ENCODE measurements at places on chromosomes 11 and 22.
A peak's percentile ranks its signal among the peaks of the same experiment; 100 is the strongest.

- no peak for DNase-seq
These were observed 812.2 kb downstream of the JRKL start for GRCh38 chr11:97201743-97202612.

DNA sequence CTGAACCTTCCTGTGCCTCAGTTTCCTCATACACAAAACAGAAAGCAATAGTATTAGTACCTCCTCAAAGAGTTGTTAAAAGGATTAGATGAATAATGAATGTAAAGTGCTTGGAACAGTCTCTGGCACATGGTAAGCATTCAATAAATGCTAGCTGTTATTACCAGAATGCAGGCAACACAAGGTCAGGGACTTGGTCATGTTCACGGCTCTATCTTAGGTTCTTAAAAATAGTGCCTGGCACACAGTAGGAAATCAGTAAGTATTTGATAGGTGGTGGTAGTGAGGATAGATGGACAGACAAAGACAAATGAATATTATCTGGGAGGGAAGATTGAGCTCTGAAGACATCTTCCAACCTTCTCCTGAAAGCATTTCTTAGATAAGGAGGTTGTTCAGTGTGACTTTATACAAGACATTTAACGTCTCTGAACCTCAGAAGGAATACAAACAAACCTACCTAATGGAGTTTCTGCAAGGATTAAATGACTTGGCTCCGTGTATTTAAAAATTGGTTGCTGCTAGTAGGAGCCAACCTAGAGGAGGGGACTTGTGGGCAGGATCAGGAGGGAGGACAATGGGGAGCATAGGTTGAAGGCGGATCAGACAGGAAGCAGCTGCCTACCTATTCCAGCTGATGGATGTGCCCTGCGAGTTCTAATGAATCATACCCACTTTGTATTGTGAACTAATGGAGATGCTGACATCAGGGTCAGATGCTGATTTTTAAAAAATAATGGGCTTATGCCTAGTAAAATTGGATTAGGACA is 94.1 kb downstream of the DBX1 start:
- DNase-seq, result no peak

GRCh38 chr22:27603800-27604144 is 197.8 kb downstream of the MN1 start:
- no peak for DNase-seq

GRCh38 chr22:47569389-47570299 is 807.2 kb downstream of the TBC1D22A start:
- DNase-seq, result no peak

GRCh38 chr22:46764779-46765485 is 2.5 kb downstream of the TBC1D22A start:
- no peak for DNase-seq

DNA sequence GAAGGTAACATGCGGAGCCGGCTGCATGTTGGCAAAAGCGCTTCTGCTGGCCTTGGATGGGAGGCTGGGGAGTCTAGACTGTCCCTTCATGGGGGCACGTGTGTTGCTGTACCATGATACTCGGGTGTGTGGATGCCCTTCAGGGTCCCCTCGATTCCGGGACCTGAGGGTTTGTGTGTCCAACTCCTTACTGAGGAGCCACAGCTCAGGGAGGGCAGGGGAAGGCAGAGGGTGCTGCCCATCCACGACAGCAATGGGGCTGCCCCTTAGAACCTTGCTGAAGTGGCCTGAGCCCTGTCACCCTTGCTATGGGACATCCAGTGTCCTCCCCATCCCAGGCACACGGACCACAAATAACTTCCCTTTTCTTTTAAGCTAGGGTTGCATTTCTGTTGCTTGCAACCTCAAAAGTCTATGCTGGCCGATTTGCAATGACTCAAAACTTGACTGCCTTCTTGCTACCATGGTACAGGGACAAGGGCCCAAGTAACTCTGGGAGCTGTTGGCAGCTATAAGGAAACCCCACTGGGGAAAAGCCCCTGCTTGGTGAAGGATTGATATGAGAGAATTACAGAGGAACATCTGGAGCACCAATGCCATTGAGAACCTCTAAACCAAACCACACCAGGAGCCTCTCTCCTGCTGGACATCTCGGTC is 43.8 kb downstream of the RTL6 start:
- no peak for DNase-seq

DNA sequence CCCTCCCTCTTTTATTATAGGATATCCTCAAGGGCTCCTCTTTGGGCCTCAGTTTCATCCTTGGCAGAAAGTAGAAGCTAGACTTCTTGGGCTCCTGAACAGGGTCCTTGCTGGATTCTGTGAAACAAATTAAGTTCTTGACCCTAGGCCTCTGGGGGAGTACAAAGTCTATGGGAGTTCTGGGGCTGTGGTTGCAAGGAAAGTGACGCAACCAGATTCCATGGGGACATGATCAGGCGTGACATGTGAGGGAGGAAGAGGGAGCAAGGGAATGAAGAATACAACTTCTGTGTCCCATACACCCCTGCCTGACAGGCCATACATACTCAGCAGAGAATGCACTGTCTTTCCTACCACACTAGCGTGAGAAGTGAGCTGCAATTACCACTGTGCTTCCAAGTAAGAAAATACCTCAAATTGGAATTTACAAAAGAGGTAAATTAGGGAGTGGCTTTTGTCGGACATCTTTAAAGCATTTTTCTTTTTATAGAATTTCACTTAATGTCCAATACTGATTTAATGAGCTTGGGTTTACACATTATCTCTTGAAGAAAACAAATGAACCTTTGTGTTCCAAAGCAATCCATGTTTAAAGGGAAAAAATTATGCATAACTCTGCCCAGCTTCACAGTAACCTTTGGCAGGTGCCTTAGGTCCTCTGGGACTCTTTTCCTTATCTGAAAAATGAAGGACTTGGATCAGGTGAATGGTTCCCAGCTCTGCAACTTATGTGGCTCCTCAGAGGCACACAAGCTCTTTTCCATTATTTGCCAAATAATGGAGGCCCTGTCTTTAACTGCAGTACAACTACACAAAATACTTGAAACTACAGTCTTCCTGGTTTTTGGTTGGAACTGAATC is 38.9 kb downstream of the LIMK2 start:
- DNase-seq, result no peak

DNA sequence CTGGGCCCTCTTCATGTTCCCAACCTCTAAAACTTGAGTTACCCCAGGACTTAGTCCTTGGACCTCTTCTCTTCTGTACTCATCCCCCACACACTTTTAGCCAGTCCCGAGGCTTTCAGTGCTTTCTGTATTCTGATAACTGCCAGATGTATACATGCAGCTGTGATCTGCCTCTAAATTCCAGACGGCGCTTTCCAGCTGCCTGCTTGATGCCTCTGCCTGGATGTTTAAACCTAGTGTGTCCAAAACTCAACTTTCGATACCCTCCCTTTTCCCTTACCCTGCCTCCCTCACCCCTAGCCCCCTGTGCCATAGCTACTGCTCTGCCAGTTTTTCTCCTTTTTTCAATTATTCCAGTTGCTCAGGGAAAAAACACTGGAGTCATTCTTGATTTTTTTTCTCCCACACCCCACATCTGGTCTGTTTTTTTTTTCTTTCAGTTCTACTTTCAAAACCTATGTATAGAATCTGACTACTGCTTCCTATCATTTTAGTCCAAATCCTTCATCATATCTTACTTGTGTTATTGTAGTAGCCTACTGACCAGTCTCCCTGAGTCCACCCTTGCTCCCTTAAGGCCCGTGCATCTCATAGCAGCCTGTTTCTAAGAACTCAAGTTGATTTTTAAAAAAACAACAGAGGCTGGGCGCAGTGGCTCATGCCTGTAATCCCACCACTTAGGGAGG is 32.9 kb upstream of the TECTA start:
- DNase-seq, result no peak

- no peak for DNase-seq
These were observed 10.3 kb upstream of the OMP start for GRCh38 chr11:77092382-77092781.

DNA sequence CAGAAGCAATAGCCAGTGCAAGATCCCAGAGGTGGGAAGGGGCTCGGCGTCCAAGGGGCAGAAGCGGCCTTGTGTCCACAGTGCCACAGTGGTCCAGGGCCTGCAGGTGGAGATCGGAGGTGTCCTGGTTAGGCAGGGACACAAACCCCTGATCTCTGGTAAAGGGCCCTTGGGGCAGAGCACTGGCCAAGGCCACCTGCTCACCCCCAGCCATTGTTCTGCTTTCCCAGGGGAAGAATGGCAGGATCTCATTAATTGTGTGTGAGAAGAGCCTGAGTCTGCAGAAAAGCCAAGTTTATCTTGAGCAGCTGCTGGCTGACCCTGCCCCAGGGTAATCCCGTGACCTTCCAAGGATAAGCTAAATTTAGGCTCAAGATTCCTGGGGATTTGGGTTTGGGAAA is 3.1 kb upstream of the CLDN5 start:
- no peak for DNase-seq

GRCh38 chr11:6219359-6219758 is 14.0 kb downstream of the C11orf42 start:
- no peak for DNase-seq

- no peak for DNase-seq
These were observed 18.3 kb downstream of the AMOTL1 start for GRCh38 chr11:94786264-94787126.

GRCh38 chr11:104136861-104137260 is 27.1 kb downstream of the PDGFD start:
- no peak for DNase-seq

DNA sequence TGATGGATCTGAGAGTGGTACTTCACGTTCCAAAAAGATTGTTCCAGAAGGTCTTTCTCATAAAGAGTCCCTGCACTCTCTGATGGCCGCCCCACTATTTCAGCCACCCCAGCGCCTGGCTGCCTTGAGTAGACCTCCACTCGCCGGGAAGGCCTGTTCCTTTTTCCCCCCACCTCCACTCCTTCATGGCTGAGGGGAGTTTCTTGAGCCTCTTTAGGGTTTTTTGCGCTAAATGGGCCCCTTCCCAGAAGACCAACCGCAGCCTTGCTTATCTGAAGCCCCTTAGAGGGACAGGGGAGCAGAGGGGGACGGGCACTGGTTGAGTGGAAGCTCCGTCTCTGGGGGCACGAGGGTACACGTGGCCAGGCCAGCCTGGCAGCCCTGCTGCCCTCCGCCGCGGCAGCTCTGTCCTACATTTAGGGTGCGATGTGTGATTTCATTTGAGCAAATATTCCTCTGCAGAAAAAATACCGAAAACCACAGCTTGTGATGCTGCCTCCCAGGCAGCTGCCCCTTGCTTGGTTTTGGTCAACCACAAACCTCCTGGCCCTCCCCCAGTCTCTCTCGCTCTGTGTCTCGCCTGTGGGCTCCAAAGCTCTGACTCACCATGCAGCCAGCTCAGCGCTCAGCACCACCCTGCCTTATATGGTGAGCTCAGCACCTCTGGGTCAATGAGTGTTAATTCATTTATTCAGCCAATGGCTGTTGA is 88.7 kb downstream of the TP53I11 start:
- peak; percentile 18 for DNase-seq

DNA sequence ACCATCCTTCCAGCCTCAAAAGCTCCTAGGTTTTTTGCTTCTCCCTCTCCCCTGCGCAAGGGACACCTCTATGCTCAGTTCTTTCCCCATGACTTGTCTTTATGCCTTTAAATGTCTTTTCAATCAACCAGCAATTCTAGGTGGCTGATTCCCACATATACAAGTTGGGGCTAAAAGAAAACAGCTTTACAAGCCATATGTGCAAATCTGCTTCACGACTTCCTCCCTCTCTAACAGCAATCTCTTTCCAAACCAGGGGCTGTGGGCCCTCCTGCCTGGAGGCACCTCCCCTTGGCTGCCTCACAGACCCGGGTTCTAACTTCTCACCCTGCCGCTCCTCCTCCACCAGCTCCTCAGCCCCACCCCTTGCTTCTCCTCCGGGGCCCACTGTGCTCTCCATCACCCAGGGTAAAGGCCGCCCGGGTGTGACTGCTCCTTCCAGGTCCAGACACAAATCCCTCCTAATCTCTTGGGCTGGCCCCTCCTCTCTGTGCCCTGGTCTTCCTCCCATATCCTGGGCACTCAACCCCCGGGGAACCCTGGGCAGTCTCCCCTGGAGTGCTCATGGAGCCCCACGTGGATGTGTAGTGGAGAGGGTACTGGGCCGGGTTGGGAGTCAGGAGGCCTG is 14.1 kb downstream of the TMPRSS13 start:
- DNase-seq, result no peak

GRCh38 chr11:69604055-69604454 is 36.9 kb upstream of the CCND1 start:
- no peak for DNase-seq

DNA sequence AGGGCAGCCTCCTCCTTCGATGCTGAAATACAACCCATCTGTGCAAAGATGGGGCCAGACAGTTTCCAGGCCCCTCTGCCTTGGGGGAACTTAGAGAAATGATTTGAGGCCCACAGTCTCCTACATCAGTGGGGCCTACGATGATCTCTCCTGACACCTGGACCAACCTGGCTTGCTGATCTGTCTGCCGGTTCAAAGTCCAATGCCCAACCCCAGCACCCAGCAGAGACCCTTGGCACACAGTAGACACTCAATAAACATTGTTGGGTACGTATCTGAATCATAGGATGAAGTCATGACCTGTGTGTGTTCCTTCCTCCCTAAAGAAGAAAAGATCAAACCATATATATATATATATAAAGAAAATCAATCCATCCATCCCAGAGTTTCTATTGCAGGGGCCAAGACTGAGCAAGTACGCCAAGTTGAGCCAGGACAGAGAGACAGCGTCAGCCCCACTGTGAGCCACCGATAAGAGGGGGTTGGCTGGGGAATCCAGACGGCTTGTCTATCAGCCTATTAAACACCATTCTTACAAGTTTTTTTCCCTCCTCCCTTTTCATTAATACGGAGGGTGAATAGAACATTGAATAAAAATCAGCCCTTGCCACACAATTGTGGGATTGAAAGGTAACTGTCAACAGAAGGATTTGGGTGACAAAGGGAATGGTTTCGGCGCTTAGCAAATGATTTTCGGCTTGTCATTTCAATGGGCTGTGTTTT is 244.1 kb downstream of the MN1 start:
- no peak for DNase-seq

DNA sequence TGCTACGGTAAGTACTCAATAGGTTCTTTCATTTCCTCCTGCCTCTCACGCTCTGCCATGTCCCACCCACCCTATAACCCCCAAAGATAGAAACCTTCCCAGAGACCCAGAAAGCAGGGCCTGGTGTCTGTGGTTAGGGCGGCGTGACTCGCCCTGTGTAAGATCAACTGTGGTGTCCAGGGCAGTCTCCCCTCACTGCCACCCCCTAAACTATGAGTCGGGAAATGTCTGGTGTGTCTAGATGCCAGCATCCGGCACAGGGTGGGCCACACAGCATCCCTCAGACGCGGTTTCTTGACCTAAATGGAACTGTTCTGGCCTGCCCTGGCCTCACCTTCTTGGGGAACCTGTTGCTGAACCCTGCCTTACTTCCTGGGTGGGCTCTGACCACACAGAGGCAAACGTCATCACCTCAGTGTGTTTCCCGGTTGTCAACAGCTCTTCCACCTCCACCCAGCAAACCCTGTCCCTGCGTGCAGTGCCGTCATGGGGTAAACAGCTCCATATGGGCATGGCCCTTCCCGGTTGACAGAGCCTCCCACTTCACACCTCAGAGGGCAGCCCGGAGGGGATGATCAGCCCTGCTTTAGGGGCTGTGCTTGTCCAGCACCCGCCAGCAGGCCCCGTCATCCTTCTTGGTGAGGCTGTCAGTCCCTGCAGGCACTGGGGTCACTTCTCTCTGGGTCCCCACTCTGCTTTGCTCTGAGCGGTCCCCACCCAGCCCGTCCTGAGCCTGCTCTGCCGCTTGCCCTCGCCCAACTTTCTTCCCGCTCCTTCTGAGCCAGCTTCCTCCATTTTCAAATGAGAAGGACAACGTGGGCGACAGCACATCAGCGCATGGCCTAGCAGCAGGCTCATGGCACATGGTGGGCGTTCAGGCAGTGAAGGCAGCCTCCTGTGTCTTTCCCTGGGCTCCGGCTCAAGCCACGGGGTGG is 6.0 kb downstream of the WNT11 start:
- DNase-seq, result no peak

Data from activated gamma-delta T cell (primary cell).